Lower lobe of right lung (tissue), 2 donors: ENCODE measurements at places on chromosomes 4 and X.
A peak's percentile ranks its signal among the peaks of the same experiment; 100 is the strongest.

GRCh38 chr4:176902710-176903323 lies 110.1 kb upstream of the VEGFC start:
- DNase-seq: no peak

DNA sequence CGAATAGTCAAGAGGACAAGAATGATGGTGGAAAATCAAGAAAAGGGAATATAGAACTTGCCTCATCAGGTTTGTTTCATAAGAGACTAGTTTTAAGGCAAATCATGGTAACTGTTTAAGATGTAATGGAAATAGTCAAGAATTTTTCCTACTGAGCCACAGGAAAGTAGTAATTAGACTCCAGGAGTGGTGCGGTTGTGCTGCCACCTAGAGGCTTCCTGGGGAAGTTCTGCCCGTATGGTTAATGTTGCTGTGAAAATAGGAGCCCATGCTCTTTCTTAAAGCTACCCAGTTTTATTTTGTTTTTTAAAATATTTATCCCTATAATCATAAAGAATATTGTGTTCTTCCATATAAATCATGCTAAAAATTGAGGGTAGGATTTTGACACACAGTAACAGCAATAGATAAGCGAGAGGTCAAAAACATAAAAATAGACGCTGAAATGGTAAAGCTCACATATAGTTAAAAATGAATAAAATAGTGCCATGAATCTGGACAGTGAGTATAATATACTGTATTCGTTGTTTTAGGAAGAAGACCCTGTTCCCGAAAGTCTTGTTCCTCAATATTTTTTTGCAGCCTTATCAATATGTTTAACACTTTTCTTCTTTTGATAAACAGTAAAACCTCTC lies 87.0 kb downstream of the PHOX2B start:
- peak; percentile 57 for DNase-seq

GRCh38 chr4:85028910-85029309 lies 62.4 kb upstream of the WDFY3 start:
- no peak for DNase-seq

DNA sequence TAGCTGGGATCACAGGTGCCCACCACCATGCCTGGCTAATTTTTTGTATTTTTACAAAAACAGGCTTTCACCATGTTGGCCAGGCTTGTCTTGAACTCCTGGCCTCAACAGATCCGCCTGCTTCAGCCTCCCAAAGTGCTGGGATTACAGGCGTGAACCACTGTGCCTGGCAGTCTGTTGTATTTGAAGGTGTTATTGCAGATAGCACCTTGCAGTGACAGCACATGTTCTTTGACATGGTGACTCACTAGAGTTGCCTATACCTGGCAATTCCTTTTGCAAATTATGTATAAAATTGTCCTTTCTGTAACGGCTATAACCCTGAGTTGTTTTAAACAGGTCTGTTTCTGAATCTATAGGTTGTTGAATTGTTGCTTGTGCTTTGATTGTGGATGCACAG lies 7.9 kb downstream of the OGT start:
- no peak for DNase-seq

GRCh38 chr4:158610790-158611189 lies 60.9 kb downstream of the C4orf46 start:
- no peak for DNase-seq

DNA sequence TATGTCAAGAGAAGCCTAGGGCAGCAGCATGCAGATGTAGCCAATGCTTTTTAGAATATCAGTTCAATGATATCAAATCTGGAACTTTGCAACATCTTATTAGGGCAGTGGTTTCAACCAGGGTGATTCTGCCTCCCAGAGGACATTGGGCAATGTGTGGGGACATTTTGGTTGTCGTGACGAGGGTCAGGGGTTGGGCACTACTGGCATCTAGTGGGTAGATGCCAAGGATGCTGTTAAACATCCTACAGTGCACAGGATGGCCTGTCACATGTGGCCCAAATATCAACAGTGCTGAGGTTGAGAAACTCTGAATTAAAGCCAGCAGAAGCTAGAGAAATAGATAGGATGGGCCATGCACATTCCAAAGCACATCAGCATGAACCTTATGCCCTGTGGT lies 152.3 kb downstream of the AMELX start:
- DNase-seq: no peak

GRCh38 chr4:150117094-150117493 lies 38.8 kb downstream of the DCLK2 start:
- DNase-seq: no peak
